ENCODE measurements at places on chromosomes 1 and 21.
A peak's percentile ranks its signal among the peaks of the same experiment; 100 is the strongest.

GRCh38 chr1:61358770-61359455 is 276.6 kb downstream of the NFIA start:
- DNase-seq, result no peak

- DNase-seq, result no peak
Measured at GRCh38 chr1:29821605-29822004, 585.3 kb downstream of the PTPRU start.

DNA sequence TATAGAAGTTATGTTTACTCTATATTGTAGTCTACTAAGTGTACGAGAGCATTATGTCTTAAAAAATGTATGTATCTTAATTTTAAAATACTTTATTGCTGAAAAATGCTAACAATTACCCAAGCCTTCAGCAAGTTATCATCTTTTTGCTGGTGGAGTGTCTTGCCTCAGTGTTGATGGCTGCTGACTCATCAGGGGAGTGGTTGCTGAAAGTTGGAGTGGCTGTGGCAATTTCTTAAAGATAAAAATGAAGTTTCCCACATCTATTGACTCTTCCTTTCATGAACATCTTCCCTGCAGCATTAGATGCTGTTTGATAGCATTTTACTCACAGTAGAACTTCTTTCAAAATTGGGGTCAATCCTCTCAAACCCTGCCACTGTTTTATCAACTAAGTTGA is 95.8 kb downstream of the CDC7 start:
- peak; percentile 77 for DNase-seq

- DNase-seq, result peak; percentile 65
Measured at GRCh38 chr1:224245188-224245587, 62.1 kb downstream of the DEGS1 start.

- no peak for DNase-seq
Measured at GRCh38 chr1:36179220-36179600, 23.2 kb downstream of the MAP7D1 start.

Data from hematopoietic multipotent progenitor cell treated with erythropoietin and hydrocortisone succinate and interleukin-3 and kit ligand, for 6 days (in vitro differentiated cells).